GM10248 (cell line): ENCODE measurements at places on chromosomes 7 and 10.

DNA sequence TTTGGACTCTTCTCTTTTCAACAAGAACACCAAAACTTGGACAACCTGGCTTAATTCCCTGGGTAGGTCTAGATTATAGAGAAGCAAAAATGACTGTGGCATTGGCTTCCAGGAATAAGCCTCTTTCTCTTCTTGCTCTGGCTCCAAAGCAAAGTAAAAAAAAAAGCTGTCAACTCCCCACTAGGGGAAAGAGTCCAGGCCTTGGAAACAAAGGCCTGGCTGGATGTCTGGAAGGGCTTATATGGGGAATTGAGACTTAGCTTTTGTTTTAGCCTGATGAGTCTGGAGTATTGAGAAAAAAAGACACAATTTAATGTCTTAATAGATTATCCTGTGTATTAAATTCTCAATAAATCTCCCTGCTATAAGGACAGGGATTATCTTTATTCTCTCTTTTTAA lies 300.6 kb downstream of the SORCS3 start:
- no peak for DNase-seq

- DNase-seq = no peak
Measured at GRCh38 chr7:134874407-134874806, 95.0 kb downstream of the CALD1 start.

DNA sequence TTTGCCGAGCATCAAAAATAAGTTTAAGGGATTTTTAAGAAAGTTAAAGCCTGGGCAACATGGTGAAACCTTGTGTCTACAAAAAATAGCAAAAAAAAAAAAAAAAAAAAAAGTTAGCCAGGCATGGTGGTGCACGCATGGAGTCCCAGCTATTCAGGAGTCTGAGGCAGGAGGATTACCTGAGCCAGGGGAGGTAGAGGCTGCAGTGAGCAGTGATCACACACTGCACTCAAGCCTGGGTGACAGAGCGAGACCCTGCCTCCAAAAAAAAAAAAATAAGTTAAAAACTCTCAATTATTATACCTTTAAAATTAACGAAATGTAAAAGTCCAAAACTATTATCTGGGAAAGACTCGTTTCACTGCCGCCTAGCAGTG lies 35.0 kb upstream of the DAGLB start:
- DNase-seq = no peak

DNA sequence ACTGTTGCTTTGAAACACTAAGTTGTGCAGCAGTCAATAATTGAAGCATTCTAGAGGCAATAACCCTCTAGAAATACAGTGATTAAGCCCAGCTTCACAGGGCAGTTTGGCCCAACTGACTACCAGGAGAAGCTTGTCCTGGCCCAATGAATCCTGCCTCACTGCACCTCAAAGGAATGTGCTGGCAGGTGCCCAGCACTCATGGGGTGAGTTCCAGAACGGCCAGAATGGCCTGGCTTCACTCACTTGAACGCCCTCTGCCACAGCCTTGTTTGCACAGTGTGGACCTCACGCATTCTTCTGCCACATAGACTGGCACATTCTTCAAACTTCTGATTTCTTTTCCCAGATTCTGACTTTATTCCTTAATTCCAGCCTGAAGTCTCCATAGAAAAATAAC lies 6.6 kb upstream of the ITIH2 start:
- no peak for DNase-seq

DNA sequence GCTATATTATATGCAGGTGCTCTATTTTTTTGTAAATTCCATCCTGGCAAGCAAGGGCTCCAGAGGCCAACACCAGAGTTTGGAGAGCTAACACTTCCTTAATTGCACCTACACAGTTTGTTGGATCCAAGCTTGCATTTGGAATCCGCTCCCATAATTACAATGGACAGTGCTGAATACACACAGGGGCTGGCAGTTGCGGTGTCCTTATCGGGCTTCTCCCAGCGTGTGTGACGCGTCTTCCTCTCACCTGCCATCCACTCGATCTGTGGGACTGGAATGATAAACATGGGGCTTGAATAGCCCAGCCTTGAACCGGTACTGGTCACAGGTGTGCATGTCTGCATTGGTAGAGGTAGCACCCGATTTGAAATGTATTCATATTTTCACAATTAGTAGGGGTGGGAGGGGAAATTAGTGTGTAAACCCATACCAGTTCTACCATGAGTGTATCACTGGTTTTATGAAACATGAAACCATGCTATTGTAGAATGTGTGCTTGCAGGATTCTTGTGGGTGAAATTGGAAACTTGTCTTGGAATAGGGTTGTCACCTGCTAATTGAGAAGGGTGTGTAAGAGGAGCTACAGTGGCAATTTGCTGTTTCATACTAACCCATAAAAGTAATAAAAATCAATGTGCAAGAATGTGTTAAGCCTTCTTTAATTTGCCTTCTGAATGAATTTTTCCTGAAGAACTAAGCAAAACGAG lies 316.5 kb downstream of the WDR11 start:
- no peak for DNase-seq

DNA sequence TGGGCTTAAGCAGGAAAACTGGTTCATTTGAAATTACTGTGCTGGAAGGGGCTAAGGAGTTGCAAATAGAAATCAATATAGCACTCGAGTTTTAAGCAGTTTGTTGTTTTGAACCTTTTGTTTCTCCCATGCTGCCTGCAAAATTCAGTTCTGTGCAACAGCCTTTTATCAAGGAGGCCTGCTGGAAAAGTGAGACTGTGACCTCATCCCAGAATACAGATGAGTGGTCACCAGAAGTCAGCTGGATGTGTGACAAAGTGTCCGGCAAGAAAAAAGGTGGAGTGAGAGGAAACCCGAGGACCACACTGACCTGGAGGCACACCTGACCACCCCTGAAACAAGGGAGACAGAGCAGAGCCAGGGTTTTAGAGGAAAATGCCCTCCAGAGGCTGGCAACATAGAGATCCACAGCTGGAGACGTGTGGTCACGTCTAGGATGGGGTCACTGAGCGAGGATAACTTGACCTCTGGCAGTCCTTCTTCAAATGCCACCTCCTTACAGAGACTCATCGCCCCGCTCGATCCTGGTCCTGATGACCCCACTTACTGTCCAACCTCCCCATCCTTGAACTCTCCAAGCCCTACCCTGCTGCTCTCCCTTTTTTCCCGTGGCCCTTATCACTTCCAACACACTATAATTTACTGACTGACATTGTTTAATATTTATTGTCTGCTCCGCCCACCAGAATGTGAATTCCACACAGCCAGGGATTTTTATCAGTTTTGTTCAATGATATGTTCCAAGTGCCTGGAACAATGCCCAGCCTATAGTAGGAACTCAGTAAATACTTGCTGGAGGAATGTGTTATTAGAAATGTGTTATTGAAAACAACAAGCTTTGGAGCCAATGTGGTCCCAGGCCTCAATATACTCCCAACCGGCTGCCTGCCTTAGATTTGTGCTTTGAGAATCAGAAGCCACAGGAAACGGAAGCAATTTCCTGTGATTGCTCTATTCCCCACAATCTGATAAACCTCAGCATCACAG lies 243.8 kb downstream of the GLI3 start:
- no peak for DNase-seq

DNA sequence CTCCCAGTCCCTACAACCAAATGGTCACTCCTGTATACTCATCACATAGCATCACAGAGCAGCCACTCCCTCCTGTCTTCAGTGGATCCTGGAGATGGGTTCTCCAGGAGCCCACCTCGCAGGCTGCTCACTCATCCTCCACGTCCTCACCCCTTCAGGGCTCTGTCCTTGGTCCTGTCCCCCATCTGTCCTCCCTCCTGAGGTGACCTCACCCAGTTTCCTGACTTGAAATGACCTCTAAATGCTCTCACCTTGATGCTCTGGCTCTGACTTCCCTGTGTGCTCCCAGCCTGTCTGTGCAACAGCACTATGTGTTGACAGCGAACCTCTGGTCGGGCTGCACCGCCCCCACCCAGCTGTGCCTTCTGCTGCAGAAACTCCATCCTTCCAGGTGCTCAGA lies 2.1 kb upstream of the PPP2R2D start:
- no peak for DNase-seq

GRCh38 chr7:92025260-92025659 lies 84.6 kb downstream of the AKAP9 start:
- no peak for DNase-seq

DNA sequence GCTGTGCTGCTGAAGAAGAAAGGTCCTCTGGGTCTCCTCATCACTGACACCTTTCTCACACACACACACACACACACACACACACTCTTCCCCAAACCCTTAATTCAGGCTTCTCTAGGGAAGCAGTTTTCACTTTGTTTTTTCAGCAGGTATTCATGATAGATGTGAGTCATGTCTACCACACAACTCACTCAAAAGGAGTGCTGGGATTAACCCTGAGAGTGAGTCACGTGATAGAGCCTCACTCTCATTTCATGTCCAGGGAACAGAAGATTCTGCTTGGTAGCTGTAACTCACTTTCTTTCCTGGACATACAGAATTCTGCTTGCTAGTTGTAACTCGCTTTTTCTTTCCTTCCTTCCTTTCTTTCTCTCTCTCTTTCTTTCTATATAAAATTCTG lies 45.4 kb downstream of the VIM start:
- no peak for DNase-seq

DNA sequence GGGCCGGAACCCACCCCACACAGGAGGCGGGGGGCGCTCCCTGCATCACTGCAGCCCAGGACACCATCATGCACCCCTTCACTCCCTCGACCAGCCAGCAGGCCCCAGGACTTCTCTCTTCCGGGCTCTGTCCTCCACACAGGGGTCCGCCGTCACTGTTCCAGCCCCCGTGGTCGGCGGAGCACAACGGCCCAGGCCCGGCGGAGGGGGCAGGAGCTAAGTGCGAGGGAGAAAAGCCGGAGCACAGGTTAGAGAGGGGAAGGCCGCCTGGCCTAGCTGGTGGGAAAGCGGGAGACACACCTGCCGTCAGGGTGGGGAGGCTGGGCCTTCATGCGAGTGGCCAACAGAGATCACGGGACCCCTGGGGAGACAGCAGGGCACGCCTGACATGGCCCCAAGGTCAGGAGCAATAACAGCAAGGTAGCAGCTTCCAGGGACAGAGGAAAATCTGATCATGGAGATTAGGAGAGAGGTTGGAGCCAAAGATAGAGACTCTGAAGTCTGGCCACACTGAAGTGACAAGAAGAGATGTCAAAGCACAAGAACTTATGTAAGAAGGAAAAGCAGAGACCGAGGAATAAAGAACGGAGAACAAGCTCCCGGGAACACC lies 151.1 kb downstream of the MAD1L1 start:
- DNase-seq = no peak

DNA sequence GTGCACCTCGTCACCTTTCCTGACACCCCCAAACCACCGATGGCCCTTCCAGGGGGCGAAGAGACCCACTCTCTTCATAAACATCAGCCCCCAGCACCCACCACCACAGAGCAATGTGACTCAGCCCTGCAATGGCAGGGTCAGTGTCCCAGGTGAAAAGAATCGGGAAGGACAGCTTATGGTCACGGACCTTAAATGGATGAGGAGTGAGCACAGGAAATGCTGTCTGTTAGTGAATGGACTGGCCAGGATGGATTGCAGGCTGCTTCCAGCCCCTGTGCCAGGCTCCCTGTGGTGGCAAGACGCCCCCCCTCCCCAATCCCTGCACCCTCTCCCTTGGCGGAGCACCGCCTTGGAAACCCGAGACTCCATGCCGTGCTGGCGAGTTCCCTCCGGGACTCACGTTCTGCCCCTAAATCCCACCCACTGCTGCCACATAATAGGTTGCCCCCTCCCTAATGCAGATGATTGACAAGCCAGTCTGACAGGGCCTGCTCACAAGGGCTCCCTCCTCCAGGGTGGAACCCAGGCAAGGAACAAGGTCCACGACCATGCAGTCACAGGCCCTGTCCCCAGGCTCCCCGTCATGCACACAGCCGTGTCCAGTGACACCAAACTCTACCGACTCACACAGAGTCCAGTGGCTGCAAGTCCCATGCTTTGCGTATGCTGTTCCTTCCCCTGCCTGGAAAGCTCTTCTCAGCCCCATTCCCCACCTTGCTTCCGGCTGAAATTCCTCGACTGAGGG lies 7.3 kb downstream of the ASB13 start:
- no peak for DNase-seq

DNA sequence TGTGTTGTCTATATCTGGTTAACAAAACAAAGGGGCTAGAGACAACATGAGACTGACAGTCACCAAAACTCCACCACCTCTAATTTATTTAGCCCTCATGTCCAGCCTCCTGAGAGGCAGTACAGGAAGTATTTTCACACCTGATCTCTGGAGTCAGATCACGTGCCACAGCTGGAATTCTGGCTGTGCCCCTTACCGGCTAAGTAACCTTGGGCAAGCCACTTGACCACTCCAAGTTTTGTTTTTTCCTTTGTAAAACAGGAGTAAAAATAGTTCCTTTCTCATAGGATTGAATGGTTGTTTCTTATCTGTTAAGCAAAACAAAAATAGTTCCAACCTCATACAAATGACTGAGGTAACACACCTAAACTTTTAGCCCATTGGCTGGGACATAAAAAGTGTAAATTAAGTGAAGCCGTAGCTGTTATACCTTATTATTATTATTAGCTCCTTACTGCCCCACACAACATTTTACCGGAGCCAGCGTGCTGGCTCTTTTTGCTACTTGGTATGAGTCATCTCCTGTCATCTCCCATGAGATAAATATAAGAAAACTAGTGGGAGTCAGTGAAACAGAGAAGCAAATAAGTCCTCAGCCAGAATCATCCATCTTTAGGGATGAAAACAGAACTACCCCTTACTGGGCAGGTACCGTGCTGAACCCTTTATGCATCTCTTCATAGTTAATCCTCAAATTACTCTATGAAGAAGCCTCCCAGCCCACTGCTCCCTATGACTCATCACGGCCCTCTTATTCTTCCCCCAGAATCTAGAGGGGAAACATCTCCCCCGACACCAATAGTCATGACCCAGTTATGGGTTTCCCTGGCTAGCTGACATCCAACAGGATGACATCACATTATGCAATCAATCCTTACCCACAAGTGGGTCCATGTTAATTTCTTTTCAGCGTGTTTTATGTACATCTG lies 44.9 kb downstream of the PPP1R3C start:
- no peak for DNase-seq

DNA sequence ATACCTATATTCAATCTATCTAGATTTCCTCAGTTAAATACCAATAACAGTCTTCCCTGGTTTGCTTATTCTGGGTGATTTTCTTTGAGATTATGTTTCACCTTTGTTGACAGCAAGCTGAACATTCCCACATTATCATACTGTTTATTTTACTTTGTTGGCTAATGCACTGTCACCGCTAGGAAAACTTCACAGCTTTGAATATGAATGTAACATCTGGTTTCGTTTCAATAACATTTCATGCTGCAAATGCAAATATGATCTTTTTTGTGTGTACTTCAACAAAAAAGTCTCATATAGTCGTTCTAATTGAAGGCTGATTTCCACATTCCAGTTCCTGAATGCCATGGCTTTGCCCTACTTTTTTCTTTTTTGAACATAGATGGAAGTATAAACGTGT lies 946.3 kb upstream of the GHITM start:
- DNase-seq = no peak
